GM06990 (cell line): ENCODE measurements at places on chromosomes 12 and 14.

GRCh38 chr12:24197532-24197931 lies 248.1 kb upstream of the SOX5 start:
- DNase-seq, result no peak

GRCh38 chr12:6097411-6097810 lies 27.1 kb downstream of the VWF start:
- no peak for DNase-seq

DNA sequence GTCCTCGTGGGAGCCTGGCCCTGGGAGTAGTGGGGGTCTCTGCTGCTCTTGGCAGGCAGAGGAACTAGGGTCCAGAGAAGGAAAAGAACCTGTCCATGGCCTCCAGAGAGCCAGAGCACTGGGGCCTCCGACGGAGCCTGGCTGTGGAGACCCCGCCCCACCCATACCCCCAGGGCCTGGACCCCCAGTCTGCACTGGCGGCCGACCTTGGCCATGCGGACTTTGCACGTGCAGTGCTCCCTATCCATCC lies 1.1 kb downstream of the BEGAIN start:
- no peak for DNase-seq

DNA sequence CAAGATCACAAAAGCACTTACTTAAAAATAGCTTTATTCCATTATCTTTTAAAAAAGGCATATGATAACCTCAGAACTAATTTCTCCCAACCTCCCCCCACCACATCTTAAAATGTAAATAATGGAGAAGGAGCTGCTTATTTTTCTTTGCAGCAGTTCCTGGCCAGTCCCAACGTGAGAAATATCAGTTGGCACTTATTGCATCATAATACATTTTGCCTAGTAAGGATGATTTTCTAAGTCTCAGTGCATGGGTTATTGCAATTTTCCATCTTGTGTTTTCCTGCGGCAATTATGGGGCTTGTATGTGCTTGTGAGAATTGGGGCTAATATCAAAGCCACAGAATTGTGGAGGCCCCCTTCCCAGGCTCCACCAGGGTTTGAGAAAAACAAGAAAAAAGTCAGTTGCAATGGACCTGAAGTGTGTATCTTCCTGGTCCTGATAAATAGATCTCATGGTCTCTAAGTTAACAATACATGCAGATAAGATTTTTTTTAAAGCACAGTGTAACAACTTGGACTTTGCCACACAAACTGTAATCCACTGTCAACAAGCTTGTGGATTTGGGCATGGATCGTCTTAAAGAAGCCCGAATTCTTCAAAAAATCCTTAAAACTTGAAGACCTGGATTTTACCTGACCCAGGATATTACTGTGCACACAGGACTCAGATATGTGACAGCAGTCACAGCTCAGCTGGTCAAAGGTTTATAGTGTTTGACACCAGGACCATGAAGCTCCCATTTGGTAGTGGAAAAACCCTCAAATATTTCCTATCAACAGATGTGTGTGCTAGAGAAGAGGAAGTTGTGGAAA lies 2.8 kb upstream of the WSB2 start:
- DNase-seq, result no peak

- no peak for DNase-seq
Measured at GRCh38 chr14:68234101-68234905, 414.7 kb downstream of the RAD51B start.

DNA sequence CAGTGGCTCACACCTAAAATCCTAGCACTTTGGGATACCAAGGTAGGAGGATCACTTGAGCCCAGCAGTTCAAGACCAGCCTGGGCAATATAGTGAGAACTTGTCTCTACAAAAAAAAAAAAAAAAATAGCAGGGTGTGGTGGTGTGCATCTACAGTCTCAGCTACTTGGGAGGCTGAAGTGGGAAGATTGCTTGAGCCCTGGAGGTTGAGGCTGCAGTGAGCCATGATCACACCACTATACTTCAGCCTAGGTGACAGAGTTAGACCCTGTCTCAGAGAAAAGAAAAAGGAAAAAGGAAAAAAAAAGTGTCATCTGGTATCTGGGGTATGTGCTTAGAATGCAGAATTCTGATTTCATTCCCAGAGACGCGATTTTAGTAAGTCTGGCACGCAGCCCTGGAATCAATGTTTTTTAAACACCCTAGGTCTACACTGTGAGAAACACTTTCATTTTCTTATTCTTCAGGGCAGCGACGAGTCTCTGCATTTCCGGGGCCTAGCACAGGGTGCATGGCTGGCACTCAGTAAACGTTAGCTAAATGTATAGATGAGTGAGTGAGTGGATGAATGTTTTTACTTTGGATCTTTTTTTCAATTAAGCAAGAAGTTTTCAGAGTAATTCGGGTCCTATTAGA lies 243.8 kb upstream of the PWP1 start:
- no peak for DNase-seq

DNA sequence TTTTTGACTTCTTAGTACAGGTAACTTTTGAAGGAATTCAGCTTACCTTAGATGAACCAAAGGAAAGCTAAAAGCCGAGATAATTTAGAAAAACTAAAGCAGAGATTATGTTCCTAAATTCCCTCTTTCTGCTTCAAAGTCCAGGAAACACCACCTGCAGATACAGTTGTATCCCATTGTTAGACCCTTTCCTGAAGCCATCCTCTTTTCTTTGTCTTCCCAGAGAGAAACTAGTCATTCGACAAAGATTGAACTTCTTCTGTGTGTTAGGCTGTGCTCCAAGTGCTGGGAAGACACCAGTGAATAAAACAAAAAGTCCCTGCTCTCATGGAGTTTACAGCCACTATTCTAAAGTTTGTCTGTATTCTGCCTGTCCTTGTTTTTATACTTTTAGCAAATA lies 29.3 kb downstream of the PPM1A start:
- DNase-seq, result no peak

DNA sequence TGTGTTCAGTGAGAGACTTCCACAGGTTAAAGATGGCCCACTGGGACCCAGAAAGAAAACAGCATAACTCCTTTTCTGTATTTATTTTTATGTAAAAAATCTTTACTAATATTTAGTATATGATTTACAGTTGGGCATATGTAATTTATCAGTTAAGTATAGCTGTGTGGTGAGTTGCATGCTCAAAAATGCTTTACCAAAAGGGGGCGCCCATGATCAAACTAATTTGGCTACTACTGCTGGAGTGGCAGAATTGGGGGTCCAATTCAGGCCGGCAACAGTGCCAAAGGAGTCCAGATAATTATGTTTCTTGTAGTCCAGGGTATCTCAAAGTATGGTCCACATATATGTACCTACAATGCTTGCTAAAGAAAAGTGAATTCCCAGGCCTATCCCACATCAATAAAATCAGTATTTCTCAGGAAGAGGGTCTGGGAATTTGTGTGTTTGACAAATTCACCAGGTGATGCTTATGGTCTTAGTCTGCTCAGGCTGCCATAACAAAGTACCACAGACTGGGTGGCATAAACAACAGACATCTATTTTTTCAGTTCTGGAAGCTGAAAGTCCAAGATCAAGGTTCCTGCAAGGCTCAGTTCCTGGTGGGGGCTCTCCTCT lies 152.0 kb downstream of the KTN1 start:
- DNase-seq, result no peak

DNA sequence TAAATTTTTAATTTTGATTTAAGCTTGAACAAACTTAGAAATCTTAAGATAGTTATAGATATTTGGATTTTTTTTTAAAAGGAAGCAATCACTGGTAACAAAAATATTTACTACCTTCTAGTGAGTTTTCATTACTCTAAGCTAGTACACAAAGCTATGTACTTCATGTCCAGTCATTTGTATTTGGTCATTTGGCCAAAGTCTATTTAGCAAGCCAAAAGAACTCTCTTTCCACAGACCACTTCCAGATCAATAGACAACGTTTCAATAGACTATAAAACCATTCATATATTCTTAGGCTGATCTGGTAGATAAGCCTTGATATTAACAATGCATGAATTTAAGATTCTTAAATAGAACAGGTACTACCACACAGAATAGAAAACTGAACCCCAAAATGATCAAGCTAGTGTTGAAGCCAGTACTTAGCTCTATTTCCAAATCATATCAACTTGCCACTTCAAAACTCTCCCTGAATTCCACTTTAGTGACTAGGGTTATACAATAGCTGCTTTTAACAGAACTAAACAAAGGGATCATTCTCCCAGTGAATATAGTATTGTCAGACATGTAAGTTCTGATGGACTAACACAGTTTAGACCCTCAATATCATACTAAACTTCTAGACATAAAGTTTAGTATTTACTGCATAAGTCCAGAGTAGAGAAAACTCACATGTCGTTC lies 21.7 kb downstream of the CAPRIN2 start:
- no peak for DNase-seq

DNA sequence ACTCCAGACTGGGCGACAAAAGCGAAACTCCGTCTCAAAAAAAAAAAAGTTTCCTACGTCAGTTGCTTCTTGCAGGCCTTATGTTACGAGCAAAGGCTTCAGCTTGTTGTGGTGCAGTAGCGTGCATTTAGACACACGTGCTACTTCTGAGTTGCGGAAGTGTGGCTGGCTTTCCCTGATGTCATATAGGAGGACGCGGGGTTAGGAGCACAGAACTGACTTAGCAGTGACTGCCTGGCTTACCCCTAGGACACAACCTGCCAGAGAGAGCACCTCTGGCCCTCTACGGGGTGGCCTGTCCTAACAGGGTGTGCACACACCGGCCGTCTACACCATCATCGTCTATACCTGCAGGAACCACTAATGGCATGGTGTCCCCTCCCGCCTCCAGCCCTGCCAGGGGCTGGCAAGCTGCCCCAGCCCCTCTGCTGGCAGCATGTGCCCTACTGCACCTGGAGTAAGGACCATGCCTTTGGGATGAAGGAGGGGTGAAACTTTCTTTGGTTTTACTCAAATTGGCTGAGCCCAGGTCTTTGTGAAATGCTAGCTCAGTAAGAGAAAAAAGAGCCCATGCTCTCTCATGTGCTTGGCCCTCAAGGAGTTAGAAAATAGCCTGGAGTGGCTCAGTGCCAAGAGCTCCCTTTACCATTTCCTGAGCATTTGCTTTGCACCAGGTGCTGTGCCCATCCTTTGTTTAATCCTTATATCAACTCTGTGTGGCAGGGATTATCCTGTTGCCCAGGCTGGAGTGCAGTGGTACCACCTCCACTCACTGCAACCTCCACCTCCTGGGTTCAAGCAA lies 1.7 kb upstream of the GPR68 start:
- no peak for DNase-seq

DNA sequence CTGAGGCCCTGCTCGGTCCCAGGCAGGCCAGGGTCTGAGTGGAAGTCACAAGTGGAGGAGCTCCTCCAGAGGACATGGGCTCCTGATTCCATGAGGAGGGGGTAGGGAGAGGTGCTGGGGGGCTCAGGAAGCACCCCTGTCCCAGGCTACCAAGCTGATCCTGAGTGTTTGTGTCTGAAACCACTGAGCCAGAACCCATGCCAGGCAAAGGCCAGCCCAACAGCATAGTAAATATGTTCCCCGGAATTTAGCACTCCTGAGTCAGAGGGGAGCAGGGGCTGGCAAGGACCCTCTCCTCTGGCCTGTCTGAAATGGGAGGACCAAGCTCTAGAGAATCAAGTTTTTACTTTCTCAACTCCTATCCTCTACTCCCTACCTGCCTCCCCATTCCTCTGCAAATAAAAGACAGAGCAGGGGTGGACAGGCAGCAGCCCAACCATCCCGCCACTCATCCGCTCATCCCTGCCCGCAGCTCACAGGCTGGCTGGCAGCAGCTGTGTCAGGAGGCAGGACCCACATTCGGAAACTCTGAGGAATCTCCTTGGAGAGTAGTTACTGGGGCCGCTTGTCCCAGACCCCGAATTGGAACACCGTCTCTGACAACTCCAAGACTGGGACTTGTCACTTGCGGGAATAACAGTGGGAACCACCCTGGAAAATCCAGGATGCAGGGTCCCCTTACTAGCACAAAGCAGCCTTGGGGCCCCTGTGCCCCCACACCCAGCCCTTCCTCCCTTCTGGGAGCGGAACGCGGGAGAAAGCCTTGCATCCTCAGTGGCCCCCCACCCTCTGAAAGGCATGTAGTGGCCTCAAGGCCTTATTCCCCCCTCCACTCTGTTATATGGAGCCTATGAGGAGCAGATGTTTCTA lies 102.5 kb downstream of the ZFP36L1 start:
- no peak for DNase-seq

GRCh38 chr14:53954551-53955228 lies 1.9 kb downstream of the BMP4 start:
- DNase-seq, result peak; percentile 33

GRCh38 chr12:114762490-114763110 lies 78.6 kb upstream of the TBX3 start:
- DNase-seq, result no peak

- no peak for DNase-seq
Measured at GRCh38 chr12:106498056-106498455, 84.7 kb upstream of the RFX4 start.

GRCh38 chr14:75647640-75648039 lies 13.0 kb downstream of the ERG28 start:
- DNase-seq, result no peak

DNA sequence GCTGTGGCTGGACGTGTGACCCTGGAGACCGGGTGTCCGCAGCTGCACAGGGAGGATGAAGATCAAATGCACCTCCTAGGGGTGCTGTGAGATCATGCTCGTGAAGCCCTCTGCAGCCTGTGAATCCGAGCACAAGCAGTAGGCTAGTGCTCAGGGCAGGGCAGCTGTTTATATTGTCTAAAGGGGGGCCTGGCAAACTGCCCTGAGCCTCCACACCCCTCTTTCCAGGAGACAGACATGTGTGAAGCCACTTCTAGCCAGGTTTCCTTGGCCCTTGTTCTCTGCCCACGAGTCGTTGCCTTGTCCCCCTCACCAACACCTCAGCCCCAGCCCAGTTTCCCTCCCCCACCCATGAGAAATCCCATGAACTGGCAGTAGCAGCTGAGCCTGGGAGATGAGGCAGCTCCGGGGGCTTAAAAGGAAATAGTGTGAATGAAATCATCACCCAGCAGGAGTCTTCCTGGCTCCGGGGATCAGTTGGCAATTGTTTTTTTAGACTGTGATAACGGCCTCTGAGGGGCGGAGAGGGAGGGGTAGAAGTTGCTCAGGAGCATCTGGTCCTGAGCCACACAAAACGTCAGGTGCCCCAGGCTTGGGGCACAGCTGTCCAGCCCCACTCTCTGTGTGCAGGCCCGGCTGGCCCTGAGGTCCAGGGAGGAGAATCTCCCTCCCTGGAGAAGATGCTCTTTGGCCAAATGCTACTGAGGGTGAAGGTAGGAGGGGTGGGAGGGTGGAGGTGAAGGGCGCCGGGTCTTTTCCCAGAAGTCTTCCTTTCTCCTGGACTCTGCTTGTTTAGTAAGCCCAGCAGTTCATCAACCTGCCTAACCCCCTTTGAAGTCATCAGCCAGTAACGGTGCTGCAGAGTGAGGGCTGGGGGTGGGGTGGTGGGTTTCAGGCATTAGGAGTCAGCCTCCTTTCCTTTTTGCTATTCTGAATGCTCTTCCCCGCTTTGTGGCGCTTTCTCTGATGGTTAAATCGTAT lies 4.0 kb downstream of the FGF6 start:
- no peak for DNase-seq

- DNase-seq, result no peak
Measured at GRCh38 chr12:22380031-22380430, 45.5 kb upstream of the ST8SIA1 start.

GRCh38 chr12:128974881-128975280 lies 121.6 kb downstream of the GLT1D1 start:
- DNase-seq, result no peak
